PC-3 (cell line): ENCODE measurements at places on chromosomes 12 and 14. TPM values are rescaled to one million over a fixed set of nuclear protein-coding genes. Genes with fewer than 3 reads are reported as not detected.

GRCh38 chr14:31819281-31819680 is 257.8 kb upstream of the ARHGAP5 start:
- no peak overlapping the region for H3K4me3 ChIP-seq
- no peak overlapping the region for H3K27ac ChIP-seq
- peak; percentile 12 for DNase-seq
- no peaks in the 10 kb centered on the region for H3K27me3 ChIP-seq
- H3K4me1 ChIP-seq, result peaks cover 14% of the 10 kb centered on the region

GRCh38 chr14:23299211-23299957 is 3.3 kb downstream of the PPP1R3E start:
- no peak overlapping the region for H3K27ac ChIP-seq
- DNase-seq, result peak; percentile 36
- H3K4me3 ChIP-seq, result no peak overlapping the region

DNA sequence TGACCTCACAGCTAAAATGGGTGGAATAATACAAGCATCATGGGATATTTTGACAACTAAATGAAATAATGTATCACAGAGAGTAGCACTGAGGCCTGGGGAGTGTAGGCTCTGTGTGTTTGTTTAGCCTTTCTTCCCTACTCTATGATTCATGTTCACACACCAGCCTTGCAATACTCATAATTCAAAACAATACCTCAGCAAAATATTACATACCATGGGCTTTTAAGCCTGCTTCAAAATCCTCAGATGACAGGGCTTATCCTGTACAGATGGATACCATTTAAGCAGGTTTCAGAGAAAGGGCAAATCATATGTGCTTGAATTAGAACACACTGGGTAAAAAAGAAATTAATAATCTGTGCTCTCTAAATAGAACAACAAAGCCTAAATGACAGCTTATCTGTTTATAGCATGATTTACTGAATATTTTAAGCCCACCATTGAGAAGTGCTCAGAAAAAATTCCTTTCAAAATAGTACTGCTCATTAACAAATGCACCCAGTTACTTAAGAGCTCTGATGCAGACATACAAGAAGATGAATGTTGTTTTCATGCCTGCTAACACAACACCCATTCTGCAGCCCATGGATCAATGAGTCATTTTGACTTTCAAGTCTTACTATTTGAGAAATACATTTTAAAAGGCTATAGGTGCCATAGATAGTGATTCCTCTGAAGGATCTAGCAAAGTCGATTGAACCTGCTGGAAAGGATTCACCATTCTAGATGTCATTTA is 84.9 kb upstream of the ADAMTS20 start:
- no peak for DNase-seq
- no peak overlapping the region for H3K4me3 ChIP-seq
- H3K4me1 ChIP-seq, result no peaks in the 10 kb centered on the region

- H3K27ac ChIP-seq, result no peak overlapping the region
- no peaks in the 10 kb centered on the region for H3K36me3 ChIP-seq
- H3K27me3 ChIP-seq, result no peaks in the 10 kb centered on the region
- H3K4me3 ChIP-seq, result no peak overlapping the region
- peaks cover 23% of the 10 kb centered on the region for H3K4me1 ChIP-seq
Measured at GRCh38 chr14:70714055-70714550, 72.4 kb downstream of the TTC9 start.

GRCh38 chr14:30551460-30551859 is 7.5 kb upstream of the G2E3 start:
- peaks cover 54% of the 10 kb centered on the region for H3K4me1 ChIP-seq
- peak; percentile 85 for DNase-seq
- no peaks in the 10 kb centered on the region for H3K27me3 ChIP-seq

DNA sequence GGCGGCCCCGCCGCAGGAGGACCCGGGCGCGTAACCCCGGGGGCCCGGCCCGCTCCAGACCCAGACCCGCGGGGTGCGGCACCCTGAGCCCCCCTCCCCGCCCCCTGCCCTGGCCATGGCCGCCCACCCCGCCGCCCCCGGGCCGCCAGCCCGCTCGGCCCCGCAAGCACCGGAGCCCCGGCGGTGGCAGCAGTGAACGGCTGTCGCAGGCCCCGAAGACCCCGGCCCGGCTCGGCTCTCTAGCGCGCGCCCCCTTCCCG is 221 bp downstream of the MARCHF9 start:
- peaks cover 10% of the 10 kb centered on the region; the same call in 1 of the 2 replicates for H3K36me3 ChIP-seq
- H3K4me3 ChIP-seq, result peak overlapping the region; percentile 75
- no peak overlapping the region for H3K27ac ChIP-seq
- no peaks in the 10 kb centered on the region for H3K27me3 ChIP-seq
- peaks cover 31% of the 10 kb centered on the region for H3K4me1 ChIP-seq

- DNase-seq, result no peak
- H3K27me3 ChIP-seq, result no peaks in the 10 kb centered on the region
- no peak overlapping the region for H3K27ac ChIP-seq
- no peaks in the 10 kb centered on the region for H3K36me3 ChIP-seq
Measured at GRCh38 chr14:84874436-84874835, 655.5 kb upstream of the FLRT2 start.

DNA sequence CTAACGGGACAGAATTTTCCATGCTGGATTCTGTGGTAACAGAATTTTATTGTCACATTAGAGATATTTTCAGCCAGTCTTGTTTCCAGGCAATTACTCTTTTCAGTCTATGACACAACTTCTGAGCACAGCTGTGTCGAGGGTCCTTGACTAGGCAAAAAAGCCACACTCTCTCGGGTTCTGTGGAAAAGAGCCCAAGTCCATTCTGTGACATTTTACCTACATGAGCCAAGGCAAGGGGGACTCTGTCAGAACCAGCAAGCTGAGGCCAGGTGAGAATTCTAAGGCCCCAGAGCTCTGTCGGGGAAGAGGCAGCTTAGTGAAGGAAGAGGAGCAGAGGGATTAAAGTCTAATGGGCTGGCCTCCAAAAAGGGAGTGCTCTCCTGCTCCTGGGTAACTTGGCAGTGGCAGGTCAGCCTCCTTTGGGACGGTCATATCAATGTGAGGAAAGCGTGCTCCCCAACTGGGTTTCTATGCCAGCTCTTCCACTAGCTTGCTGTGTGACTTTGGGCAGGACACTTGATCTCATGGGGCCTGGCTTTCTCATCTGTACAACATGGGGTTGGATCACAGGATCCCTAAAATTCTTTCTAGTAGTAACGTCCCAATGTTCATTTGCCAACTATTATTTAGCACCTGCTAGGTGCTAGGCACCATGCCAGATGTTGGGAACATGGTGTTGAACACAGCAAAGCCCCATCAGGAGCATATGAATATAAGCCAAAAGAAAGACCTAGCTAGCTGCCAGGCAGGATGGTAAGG is 16.0 kb upstream of the RIC8B start:
- H3K4me1 ChIP-seq, result no peaks in the 10 kb centered on the region
- DNase-seq, result no peak

Gene ZDHHC22
- total RNA-seq, result 0.15 and 0.81 TPM in 2 replicates

Gene PSMB5
- 368 and 424 TPM in 2 replicates for total RNA-seq

Gene GARIN6
- not detected in 2 replicates for total RNA-seq

Gene CD27
- not detected in 2 replicates for total RNA-seq

Gene TEX22
- 0.29 and 0.40 TPM in 2 replicates for total RNA-seq

Gene SVOP
- total RNA-seq, result not detected in 2 replicates
